ENCODE measurements at places on chromosomes 12 and 14.

DNA sequence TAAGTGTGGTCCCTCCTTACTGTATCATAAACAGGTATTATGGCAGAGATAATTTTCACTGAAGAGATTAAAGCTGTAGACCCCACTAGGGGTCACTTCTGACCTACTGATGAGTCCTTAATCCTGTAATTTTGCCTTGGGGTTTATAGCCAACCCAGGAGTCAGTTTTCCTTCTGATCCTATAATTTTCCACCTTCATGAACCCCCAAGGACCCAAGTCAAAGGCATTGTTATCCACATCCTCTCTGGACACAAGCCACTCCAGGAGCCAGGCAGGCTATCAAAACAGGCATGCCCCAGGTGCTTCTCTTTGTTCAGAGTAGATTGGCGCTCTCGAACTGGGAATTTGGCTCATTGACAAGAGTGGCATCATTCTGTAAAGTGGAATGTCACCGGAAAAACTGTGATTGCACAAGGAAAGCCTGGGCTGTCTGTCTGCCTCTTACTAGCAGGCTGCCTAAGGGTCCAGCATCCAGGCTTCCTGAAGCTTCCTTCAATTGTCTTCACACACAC lies 1523.2 kb upstream of the FLRT2 start:
- DNase-seq, result no peak

- no peak for DNase-seq
These were observed 376.0 kb downstream of the ALG10 start for GRCh38 chr12:34398366-34398705.

DNA sequence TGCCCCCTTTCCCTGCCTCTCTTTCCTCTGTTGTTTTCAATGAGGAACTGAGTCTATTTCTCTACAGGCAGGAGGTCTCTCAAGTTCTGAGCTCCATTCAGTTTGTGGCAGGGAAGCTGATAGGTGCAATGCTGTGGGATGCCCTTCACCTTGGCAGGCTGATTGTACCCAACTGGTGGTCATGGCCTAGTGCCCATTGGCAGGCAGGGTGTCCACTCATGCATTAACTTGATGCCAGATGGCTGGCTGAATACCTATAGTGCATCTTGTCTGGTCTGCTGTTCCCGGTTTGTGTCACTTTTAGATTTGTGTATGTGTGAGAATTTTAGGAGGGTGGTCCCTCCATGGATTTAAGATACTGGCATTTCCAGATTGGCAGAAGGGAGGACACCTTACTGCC lies 20.0 kb upstream of the ITGA5 start:
- DNase-seq, result no peak

GRCh38 chr12:112463478-112463877 lies 44.7 kb downstream of the PTPN11 start:
- DNase-seq, result no peak

DNA sequence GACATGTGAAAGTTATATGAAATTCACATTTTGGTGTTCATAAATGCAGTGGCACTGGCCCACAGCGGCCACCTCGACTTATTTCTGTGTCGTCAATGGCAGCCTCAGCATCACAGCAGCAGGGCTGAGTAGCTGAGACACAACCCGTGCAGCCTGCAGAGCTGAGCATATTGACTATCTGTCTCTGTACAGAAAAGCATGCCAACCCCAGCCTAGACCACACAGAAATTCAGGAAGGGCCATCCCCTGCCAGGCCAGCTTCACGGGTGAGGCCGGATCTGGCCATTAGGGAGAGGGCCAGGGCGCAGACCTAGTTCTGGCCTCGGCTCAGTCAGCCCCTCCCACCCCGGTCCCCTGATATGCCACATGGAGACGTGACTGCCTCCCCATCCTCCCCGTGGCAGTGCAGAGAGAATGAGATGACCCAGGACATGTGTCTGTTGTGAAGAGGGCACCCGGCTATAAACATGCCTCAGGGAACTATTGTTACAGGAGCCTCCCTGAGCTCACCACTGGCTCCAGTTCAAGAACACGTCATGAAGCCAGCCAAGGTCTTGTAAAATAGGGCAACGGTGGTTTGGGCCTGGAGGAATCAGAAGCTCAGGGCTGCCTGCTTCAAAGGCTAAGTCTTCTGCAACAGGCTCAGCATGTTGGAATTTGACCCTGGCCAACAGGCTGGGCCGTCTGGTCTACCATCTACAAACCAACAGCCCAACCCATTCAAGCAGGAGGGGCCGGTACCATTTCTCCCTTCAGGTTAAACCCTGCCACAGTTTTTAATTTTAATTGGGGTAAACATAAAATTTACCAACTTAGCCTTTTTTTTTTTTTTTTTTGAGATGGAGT lies 25.5 kb downstream of the SCARB1 start:
- no peak for DNase-seq

DNA sequence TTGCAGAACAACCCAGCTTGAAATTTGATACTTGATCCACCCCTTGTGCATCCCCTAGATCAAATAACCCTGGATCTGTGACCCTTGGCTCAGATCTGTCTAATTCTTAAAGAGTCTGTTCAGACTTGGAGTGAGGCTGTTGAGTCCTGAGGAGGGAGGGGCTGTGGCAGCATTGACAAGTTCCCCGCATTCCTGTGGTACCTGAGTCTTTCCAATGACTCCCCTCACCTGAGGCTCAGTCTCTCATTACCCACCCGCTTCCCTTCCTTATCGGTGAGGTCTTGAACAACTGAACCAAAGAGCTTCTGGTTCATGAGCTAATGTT lies 16.1 kb upstream of the HDAC7 start:
- no peak for DNase-seq

DNA sequence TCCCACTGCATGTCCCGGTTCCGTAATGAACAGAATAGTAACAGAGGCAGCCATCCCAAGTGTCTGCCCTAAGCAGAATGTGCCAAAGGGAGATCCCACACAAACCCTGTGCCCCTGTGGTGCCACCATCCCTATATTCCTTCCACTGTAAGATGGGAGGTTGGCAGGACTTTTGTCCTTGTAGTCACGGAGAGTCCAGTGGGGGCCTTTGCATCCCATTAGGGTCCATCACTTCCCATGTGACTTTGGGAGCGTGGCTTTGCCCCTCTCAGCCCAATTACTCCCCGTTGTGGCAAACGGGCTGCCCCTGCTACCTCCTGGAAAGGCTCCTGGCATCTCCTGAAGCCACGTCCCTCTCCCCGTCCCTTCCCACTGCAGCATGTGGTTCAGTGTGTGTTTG lies 189.5 kb upstream of the FKBP4 start:
- DNase-seq, result no peak
